ENCODE measurements at places on chromosomes 11 and 22.

DNA sequence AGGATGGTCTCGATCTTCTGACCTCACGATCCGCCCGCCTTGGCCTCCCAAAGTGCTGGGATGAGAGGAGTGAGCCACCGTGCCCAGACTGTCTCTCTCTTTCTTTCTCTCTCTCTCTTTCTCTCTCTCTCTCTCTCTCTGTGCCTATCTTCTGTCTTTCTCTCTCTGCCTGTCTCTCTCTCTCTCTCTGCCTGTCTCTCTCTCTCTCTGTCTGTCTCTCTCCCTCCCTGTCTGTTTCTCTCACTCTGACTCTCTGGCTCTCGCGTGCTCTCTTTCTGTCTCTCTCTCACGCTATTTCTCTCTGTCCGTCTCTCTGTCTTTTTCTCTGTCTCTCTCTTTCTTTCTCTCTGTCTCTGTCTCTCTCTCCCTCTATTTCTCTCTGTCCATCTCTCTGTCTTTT is 3911.2 kb upstream of the OR11H1 start:
- no peak for DNase-seq

DNA sequence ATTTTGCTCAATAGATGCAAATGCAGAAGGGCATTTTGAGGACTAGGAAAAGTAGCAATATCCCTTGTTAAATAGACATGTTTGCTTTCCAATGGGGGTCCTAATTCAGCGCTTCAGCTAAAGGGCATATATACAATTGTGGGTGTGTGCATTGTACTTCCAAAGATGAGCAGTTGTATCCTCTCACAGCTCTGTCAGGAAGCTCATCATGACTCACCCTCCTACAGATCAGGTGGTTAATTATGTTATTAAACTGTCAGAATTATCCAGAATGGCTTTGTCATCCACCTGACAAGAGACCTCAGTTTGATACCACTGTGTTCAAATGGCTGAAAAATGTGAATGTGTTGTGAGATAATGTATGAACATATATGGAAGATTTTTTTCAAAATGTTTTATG is 252.2 kb upstream of the MTNR1B start:
- DNase-seq, result no peak

DNA sequence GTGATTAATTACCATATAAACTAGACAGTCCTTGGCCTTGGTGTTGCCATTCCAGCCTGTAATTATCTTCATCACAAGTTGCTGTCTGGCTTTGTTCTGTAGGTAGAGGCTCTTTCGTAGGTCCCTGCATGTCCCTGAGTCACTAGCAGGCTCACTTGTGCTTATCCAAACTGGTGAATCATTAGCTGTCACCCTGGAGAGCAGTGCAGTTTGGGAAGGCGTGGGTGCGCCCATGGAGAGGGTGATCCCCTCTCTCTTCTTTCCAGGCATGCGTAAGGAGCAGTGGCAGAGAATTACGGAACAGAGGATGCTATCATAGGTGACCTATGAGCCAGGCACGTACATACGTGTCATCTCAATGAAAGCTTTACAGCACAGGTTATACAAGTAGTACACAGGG is 11.0 kb upstream of the EHF start:
- no peak for DNase-seq

DNA sequence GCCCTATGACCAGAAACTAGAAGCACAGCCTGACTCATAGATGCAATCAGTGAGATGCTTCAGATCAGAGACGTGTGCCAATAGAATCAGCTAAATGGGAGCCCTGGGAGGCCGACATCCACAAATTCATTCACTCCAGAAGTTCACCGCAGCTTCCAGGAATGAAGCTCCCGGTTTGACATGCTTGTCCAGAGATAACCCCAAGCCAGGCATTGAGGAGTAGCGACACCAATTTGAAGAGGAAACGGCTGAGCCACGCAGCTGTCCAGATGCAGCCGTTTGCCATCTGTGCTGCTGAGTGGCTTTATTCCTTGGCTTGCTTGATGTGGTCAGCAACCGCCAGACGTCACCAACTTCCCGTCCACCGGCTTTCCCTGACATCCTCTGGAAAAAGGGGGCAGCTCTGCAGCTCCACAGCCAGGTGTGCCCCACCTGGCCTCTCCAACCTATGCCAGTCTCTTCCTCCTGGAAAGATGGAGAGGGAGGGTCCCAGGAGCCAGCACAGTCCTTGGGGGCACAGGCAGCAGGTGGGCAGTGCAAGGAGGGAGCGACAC is 123.9 kb upstream of the OPCML start:
- no peak for DNase-seq

DNA sequence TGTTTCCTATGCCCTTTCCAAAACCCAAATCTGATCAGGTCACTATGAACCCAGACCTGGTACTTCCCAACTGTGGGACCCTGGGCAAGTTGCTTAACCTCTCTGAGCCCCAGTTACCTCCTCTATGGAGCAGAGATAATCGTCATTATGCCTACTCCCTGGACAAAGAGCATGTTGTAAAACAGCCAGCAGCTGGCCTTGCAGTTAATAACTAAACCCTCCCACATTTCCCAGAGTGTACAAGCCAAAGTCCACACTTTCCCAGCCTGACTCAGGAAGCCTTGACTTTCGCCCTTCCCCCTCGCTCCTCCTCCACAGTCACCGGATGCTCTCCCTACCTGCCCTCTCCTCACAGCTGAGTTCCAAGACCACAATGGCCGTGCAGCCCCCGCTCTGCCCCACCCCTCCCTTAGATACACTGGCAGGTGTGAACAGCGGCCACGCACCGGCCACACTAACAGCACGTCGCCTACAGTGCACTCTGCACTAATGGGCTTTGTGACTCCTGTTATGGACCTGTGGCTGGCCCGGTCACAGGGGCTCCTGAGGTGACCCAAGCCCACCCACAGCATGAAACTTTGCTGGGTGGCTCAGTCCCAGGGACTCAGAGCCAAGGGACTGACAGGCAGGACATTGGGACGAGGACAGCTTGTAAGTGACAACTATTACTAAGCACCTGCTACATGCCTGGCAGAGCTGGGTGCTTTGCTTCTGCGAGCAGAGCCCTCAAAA is 15.6 kb upstream of the MFNG start:
- DNase-seq, result no peak

- DNase-seq, result no peak
Observed at GRCh38 chr11:16126362-16126761, 230.0 kb downstream of the SOX6 start.

DNA sequence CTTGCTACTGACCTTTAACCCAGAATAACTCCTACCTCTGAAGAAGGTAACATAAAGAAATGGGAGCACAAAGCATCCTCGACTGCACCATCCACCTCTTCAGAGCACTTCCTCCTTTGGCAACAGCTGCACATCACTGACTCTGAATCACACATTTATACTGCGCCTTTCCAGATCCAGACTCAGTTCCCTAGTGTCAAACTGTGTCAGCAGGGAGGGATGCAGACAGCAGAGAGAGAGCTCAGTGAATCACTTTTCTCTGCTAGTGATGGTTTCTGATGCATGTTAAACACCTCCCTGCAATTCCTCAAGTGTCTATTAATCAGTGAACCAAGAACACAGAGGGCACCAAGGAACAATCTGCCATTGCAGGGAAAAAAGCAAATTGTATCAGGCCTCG is 118.9 kb downstream of the PLEKHA7 start:
- no peak for DNase-seq

- no peak for DNase-seq
Observed at GRCh38 chr11:92308366-92308765, 83.7 kb downstream of the FAT3 start.

GRCh38 chr22:43273902-43274484 is 69.2 kb downstream of the SCUBE1 start:
- peak; percentile 71 for DNase-seq

Data from NAMALWA (cell line).